T-helper 1 cell treated with Interleukin-12 subunit alpha and Interleukin-12 subunit beta and Interleukin-4 antibody, amounts not matched to agents 30 ng/mL and 1 ng/mL, for 36 hours (primary cell): ENCODE measurements at places on chromosomes 6 and 20. TPM values are rescaled to one million over a fixed set of nuclear protein-coding genes. Genes with fewer than 3 reads are reported as not detected.

The SLC44A4 gene
- 0.34 TPM in 1 of 2 replicates, not detected in the other for total RNA-seq

The MROH8 gene
- total RNA-seq, result 0.98 and 1.0 TPM in 2 replicates

The ZNF165 gene
- total RNA-seq, result 0.29 and 0.44 TPM in 2 replicates

The PNLDC1 gene
- 0.59 and 0.74 TPM in 2 replicates for total RNA-seq

The GSTA2 gene
- total RNA-seq, result not detected in 2 replicates

The DNAH8 gene
- total RNA-seq, result 0.12 and 0.41 TPM in 2 replicates

The MYH7B gene
- total RNA-seq, result 0.17 and 0.20 TPM in 2 replicates

The BMP5 gene
- total RNA-seq, result not detected in 2 replicates

The SLC32A1 gene
- total RNA-seq, result not detected in 2 replicates

The TMEM74B gene
- 0.25 TPM in 1 of 2 replicates, not detected in the other for total RNA-seq

The VWA7 gene
- 6.0 and 6.2 TPM in 2 replicates for total RNA-seq

The TMEM200A gene
- total RNA-seq, result 7.4 and 7.8 TPM in 2 replicates

The CYB5R4 gene
- total RNA-seq, result 31.3 and 31.7 TPM in 2 replicates

The LIN28B gene
- not detected in 2 replicates for total RNA-seq

The DLK2 gene
- 0.39 TPM in 2 replicates for total RNA-seq

The TAB2 gene
- 261 and 266 TPM in 2 replicates for total RNA-seq

The SNPH gene
- 6.1 and 6.8 TPM in 2 replicates for total RNA-seq

The HLA-DPB1 gene
- total RNA-seq, result 93.9 and 99.1 TPM in 2 replicates

The LY86 gene
- total RNA-seq, result 5.5 and 5.8 TPM in 2 replicates

The GPSM3 gene
- total RNA-seq, result 264 and 265 TPM in 2 replicates

The DCBLD1 gene
- 3.8 and 9.0 TPM in 2 replicates for total RNA-seq

The LIME1 gene
- 73.8 and 77.7 TPM in 2 replicates for total RNA-seq

The CCDC28A gene
- total RNA-seq, result 21.2 and 22.1 TPM in 2 replicates

The SLC17A9 gene
- total RNA-seq, result 2.5 and 3.2 TPM in 2 replicates
